ENCODE measurements at places on chromosomes 7 and 10.

DNA sequence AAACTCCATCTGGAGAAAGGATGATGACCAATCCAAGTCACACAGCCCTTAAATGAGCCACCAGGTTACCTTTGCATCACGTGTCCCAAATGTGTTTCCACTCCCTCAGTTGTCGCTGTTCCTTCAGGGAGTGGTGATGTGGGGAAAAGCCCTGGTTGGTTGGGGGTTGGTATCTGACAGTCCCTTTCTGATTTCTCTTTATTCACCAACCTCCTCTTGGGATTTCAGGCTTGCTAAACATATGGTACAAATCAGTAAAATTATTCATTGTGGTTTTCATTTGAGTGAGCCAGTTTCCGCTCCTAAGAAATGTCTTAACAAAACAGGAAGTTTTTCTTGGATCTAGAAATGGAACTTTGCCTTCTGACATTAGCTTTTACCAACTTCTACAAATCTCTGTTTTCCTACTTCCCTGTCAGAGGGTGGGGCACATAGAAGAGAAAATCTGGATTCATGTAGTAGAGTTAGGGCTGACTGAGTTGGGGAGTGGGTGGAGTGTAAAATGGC, 40.0 kb upstream of the KMT2E start:
- no peak for DNase-seq

DNA sequence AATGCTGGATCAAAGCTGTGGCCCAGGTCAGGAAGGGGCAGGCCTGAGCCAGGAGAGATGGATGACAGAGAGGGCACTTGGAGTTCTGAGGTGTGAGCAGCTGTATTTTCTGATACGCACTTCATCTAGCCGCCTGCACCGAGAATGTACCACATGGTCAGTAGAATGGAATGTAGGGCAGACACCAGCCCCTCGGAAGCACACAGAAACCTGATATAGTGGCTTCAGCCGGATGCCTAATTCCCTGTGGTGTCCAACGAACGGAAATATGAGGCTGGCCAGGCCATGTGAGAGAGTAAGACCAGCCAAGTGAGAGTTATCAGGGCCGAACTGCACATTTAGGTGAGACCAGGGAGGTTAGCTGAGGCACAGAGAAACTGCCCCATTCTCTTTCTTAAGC, 46.7 kb upstream of the PLCE1 start:
- no peak for DNase-seq

GRCh38 chr10:7243873-7244272, 167.0 kb downstream of the SFMBT2 start:
- DNase-seq, result no peak

- DNase-seq, result no peak
Observed at GRCh38 chr7:90669492-90669891, 73.4 kb downstream of the CDK14 start.

GRCh38 chr7:129688503-129689222, 77.1 kb downstream of the NRF1 start:
- DNase-seq, result no peak

GRCh38 chr7:96246919-96247318, 75.0 kb downstream of the SLC25A13 start:
- no peak for DNase-seq

DNA sequence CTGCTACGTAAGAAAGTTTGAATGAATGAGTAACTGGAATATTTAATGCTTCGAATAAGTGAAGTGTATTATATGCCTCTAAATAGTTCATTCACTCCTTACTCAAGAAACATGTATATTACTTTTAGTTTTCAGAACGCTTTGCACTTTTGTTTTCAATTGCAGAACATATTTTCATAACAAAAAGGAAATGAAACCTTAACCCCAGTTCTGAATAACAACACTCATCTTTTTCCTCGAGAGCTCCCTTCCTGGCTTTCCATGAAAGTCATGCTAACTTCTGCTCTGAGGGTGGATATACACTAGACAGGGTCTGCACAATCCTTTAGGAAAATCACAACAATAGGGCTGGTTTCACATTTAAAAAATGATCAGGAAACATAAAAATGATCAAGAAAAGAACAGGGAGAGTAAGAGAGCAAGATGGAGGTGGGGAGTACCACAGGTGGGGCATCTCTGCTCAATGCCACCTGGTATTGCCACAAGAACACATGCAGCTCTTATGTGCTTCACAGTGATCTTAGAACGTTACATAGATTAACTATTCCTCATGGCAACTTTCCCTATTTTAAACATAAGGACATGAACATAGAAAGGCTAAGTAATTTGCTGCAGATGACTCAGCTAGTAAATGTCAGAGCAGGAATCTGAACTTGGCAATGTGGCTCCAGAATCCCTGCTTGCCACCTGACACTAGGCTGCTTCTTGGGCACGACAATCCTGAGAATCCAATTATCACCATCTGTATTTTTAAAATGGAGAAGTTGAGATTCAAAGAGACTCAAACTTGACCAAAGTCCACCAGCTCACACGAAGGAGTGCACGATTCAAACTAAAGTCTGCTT, 219.5 kb upstream of the AOAH start:
- no peak for DNase-seq

DNA sequence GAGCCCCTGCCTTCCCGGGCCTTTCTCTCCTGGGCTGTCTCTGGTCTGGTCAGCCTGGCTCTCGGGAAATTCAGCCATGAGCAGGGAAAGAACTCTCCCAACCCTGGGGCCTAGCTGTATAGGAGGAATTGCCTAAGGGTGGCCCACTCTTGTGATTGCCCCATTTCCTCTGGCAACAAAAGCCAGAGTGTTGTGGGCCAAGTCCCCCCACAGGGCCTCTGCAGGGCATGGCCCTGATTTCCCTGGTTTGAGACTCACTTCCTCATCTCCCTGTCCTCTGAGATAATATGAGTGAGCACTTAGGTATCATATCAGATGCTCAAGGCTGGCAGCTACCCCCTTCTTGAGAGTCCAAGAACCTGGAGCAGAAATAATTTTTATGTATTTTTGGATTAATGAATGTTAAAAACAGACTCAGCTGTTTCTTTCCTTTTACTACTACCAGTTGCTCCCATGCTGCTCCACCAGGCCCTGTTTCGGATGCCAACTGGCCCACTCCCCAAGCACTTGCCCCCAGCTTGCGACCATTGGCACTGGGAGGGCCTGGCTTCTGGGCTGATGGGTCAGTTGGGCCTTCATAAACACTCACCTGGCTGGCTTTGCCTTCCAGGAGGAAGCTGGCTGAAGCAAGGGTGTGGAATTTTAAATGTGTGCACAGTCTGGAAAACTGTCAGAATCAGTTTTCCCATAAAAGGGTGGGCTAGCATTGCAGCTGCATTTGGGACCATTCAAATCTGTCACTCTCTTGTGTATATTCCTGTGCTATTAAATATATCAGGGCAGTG, 11.4 kb downstream of the IRF5 start:
- no peak for DNase-seq

DNA sequence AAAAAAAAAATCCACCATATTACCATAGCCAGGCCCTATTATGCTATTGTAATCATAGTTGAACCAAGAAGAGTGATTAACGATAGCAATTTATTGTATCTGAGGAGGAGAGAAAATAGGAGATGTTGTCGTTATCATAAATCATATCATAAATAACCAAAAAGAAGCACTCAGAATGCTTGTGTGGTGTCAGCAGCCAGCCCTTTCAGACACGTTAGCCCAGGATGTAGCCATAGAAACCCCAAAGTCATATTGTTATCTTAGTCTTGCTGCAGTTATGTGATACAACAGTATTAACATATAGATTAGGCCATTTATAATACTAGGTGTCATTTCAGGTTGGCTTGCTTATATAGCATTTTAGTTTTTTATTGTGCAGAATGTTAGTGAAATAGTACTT, 102.2 kb upstream of the GATA3 start:
- no peak for DNase-seq

DNA sequence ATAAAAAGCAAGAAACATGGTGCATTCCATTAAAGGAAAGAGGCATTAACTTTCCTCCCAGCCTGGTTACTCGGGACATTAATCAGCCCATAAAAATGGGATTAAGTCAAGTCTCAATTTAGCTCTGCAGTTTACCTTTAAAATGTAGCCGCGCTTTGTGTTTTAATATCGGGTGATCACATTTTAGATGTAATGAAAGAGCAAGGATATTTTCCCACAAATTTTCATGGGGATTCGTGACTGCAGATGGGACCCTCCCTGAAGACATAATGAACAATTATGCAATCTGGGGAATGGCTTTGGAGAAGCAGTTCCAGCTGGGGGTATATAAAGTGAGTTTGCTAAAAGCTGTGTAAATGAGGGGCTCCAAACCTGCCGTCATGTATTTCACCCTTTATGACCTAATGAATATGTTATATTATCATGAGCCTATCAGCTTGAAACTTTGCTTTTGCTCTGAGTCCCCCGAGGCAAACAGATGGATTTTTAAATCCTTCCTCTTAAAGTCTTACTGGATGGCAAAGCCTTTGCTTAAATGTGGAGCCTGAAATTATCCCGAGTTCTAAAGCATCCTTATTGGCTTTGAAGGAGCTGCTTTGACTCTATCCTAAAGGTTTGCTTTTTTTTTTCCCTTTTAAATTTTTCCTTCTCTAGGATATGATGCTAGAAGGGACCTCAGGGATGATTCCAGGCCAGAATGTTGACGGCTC, 31.8 kb downstream of the BAMBI start:
- DNase-seq, result no peak

DNA sequence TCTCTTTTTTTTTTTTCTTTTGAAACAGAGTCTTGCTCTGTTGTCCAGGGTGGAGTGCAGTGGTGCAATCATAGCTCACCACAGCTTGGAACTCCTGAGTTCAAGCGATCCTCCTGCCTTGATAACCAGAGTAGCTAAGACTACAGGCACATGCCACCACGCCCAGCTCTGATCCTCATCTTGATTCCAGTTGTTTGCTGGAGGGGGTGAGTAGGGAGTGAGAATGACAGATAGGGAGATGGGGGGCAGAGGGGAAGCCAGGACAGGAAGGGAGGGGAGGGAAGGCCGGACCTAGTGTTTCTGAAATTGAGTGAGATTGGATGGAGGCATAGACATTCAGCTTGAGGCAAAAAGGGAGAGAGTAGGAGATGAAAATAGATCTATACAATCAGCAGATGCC, 25.2 kb upstream of the CPXM2 start:
- no peak for DNase-seq

- no peak for DNase-seq
Observed at GRCh38 chr7:134885967-134886352, 100.3 kb upstream of the AGBL3 start.

DNA sequence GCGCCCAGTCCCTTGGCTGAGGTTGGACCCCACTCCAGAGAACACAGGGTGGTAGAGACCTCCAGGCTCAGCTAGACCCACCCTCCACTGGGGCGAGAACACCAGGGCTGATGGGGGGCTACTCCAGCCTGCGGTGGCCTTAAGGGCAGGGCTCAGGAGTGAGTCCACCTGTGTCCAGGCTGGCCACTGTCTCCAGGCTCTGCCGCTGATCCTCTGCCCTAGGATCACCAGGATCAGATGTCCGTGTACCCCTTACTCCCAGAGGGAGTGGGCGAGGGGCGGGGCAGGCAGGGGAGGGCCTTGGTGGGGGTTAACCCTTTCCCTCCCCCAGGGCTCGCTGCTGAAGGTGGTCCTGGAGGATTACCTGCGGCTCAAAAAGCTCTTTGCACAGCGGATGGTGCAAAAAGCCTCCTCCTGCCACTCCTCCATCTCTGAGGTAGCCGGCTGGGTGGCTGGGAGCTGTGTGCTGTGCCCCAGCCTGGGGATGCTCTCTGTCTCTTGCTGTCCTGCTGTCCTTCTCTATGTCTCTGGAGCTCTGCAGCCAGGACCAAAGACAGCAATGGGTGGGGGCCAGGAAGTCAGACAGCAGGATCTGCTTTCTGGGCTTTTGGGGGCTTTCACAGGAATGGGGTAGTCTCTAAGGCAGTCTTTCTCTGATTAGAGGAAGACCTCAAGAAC, 38.0 kb downstream of the PSAP start:
- no peak for DNase-seq

- no peak for DNase-seq
Observed at GRCh38 chr7:22577470-22578001, 77.5 kb upstream of the STEAP1B start.

GRCh38 chr10:52879091-52879807, 106.7 kb upstream of the MBL2 start:
- no peak for DNase-seq

- DNase-seq, result no peak
Observed at GRCh38 chr10:125103924-125104323, 56.4 kb downstream of the CTBP2 start.

GRCh38 chr10:36591436-36591835, 534.0 kb upstream of the ANKRD30A start:
- no peak for DNase-seq

DNA sequence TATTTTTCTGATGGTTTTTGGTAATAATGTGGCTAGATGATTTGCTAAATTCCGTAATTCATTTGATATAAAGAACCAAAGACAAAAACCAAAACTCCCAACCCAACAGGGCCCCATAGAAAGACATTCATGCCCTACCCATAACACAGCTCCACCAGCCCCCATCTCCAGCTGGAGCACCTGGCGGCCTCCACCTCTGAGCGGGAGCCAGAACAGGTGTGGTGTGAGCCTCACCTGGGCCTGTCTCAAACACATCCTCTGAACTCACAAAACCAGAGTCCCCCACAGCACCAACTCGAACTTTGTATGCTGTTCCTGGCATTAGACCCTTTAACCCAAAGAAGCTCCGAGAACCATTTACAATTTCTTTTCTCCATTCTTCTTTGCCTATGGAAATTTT, 36.5 kb upstream of the LAMB4 start:
- no peak for DNase-seq

- no peak for DNase-seq
Observed at GRCh38 chr7:100951888-100952560, 2.7 kb downstream of the MUC3A start.

DNA sequence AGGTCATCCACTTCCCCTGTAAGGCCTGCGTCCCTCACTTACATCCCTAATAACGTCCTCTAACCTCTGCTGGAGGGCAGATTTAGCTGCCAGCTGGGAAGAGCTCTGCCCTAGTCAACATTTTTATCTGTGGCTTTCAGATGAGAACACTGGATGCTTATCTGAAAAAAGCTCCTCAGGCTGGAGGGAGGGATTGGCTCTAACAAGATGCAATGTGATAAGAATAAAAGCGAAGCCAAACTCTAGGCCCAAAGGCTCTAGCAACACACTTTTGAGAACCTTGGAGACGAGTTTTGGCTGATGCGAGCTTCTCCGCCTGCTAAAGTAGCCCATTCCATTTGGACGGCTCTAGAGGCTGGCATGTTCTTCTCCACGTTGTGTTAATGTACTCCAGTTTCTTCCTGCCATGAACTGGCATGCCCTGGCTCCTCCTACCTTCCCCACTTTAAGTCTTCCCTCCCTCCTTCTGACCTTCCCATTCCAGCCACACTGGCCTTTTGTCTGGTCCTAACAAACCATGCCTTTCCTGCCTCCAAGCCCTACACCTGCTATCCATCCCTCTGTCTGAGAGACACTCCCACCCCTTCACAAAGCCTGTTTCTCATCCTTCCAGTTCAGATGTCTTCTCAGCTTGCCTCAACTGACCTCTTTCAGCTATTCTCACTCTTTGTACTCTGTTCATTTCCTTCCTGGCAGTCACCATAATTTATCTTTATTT, 62.5 kb upstream of the ATRNL1 start:
- DNase-seq, result no peak

GRCh38 chr10:6843481-6843881, 263.4 kb upstream of the PRKCQ start:
- no peak for DNase-seq
